ENCODE measurements at places on chromosomes 3 and 15.

DNA sequence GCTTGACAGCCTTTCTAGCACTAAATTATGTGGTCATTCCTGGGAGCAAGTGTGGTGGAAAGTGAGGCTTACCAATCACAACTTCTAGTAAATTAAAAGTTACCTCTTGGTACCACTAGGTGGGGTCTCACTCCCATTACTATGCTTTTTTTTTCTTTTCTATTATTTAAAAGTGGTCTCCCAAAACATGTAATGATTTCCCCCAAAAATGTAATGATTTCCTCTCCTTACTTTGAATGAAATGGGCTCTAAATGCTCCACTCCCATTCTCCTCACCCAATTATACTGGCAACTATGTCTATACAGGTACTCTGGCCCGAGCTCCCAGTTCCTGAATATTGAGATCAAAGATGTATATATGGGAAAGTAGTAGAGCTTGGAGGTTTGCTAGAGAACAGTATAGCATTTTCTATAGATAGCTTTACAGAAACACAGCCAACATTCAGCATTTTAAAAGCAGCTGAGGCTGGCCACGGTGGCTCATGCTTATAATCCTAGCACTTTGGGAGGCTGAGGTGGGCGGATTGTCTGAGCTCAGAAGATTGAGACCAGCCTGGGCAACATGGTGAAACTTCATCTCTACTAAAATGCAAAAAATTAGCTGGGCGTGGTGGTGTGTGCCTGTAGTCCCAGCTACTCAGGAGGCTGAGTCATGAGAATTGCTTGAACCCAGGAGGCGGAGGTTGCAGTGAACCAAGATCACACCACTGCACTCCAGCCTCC, 70.9 kb downstream of the DCUN1D1 start:
- DNase-seq = no peak

GRCh38 chr3:43009547-43009946, 30.4 kb downstream of the GASK1A start:
- DNase-seq = no peak

DNA sequence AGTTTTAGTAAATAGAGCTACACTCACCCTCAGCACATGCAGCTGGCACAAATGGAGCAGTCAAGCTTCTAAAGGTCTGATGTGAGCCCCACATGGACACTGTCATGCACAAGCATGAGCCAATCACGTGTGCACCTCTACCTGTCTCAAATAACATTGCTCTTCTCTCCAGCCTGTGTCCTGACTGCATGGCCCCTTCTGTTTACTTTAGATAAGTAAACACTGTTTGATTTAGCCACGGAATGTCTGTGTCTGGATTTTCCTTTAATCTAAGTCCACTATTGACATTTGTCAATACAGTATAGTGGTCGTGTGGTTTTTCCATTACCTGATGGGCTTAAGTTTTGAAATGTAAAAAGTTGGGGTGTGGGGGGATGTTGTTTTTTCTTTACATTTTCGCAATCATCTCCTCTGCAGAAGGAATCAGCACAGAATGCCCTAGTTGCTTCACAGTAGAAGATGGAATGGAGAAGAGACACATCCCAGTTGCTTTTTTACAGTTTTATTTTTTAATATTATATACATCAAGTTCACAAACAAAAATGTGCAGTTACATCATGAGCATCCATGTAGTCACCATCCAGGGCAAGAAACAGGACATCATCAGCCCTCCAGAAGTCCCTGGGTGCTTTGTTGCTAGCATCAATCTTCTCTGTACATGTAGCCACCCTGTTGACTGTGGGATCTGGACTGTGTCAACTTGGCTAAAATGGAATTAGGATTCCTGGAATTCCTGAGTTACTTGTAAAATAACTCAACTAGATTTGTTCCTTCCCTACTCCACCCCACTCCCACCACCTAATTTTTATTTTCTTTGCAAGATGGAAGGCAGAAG, 146.1 kb downstream of the UACA start:
- no peak for DNase-seq

- no peak for DNase-seq
Observed at GRCh38 chr15:53116169-53116568, 326.0 kb upstream of the ONECUT1 start.

DNA sequence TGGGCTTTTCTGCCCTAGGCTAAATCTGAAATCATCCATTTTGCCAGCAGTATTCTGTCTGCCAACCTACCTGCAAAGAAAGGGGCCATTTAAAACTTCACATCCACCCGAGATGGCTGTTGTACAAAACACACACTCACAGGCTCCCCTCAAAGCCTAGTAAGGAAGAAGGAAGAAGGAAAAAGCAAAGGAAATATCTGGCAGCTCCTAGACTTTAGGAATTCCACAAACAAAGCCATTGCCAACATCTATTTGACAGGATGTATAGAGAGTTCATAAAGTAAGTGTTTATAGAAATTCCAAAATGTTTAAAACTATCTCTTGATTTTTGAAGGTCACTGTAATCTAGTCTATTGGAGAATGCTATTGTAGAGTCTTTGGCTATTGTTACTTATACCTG, 91.9 kb upstream of the THBS1 start:
- DNase-seq = no peak

GRCh38 chr3:141379250-141379966, 11.1 kb downstream of the ZBTB38 start:
- DNase-seq = no peak

GRCh38 chr3:12425850-12426579, 58.3 kb upstream of the TSEN2 start:
- DNase-seq = no peak

- DNase-seq = no peak
Observed at GRCh38 chr3:145133281-145133680, 1027.7 kb downstream of the PLOD2 start.

DNA sequence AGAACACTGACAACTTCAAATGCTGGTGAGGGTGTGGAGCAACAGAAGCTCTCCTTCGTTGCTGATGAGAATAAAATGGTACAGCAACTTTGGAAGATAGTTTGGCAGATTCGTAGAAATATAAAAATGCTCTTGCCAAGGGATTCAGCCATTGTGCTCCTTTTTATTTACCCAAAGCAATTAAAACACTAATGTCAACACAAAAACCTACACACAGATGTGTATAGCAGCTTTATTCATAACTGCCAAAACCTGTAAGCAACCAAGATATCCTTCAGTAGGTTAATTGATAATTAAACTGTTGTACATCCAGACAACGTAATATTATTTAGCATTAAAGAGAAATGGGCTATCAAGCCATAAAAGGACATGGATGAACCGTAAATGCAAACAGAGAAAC, 37.8 kb upstream of the LSAMP start:
- DNase-seq = no peak

GRCh38 chr3:122628567-122628966, 51.1 kb downstream of the PARP15 start:
- no peak for DNase-seq

GRCh38 chr3:27715454-27715806, 6.7 kb downstream of the EOMES start:
- no peak for DNase-seq

- no peak for DNase-seq
Observed at GRCh38 chr15:98860281-98861041, 147.1 kb downstream of the PGPEP1L start.

- no peak for DNase-seq
Observed at GRCh38 chr3:53885239-53885638, 3.3 kb upstream of the ACTR8 start.

DNA sequence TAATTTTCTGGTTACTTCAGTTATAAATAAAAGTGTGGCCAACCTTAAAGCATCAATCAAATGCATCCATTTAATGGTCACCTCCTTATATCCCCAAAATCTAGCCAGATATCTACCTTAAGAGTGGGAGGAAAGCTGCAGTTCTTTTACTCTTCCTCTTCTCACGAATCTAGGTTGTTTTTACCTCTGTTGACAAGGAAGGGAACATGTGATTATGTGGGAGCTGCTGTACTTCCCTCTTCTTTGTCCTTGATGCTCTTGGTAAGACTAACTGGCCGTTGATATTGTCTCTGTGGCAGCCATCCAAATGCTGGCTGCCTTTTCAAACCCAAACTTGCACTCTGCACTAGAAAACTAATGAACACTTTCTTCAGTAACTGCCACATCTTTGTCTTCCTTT, 275.3 kb upstream of the CADM2 start:
- DNase-seq = no peak

- DNase-seq = no peak
Observed at GRCh38 chr15:70801109-70801508, 37.8 kb upstream of the UACA start.

DNA sequence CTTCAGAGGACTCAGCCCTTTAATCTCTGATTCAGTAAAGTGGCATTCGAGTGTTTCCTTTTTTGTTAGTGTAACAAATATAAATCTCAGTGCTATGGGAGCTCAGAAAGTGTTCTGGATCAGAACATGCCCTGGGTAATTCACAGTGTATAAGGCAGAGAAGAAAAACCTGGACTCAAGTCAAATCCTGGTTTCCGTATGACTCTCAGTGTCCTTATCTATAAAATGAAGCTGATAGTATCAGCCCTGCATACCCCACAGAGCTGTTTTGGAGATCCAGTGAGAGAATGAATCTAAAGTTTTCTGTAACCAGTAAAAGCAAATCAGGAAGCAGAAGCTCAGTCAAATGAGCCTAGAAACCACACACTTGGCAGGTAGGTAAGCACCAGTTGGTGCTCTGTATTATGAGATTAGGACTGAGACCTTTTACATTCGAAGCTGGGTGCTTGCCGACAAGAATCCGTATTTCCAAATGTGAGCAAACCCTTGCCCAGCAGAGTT, 67.2 kb downstream of the IL1RAP start:
- DNase-seq = no peak

- no peak for DNase-seq
Observed at GRCh38 chr3:164208048-164208447, 870.2 kb downstream of the SI start.

GRCh38 chr15:67836477-67836876, 3.4 kb downstream of the RNU6-1 start:
- no peak for DNase-seq

GRCh38 chr3:135760581-135760980, 204.9 kb upstream of the PPP2R3A start:
- DNase-seq = no peak

- DNase-seq = no peak
Observed at GRCh38 chr15:100426937-100427336, 85.2 kb upstream of the ADAMTS17 start.

DNA sequence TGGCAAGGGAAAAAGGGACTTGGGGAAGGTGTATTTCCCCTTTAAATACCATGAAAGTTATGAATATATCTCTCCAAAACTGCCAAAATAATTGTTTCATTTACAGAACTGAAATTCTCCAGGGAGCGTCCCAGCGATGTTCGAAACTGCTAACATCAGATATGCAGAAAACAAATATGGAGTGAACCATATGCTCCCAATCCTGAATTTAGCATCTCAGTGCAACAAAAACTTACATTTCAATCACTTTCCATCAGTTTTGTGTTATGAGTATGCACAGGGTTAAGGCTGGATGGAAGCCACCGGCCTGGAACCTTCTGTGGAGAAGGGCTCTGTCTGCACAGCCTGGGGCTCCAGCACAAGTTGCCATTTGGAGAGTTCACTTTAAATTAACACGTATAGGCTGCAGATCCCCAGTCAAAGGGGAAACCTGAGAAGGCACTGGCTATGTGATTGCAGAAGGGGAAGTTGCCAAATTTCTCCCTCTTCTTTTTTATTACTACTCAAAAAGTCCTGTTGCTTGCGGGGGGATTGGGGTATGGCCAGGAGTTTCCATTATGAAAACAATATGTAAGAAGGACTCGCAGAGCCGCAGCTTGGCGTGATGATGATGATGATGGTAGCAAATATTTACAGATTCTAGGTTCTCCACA, 56.9 kb upstream of the FOXP1 start:
- DNase-seq = no peak

DNA sequence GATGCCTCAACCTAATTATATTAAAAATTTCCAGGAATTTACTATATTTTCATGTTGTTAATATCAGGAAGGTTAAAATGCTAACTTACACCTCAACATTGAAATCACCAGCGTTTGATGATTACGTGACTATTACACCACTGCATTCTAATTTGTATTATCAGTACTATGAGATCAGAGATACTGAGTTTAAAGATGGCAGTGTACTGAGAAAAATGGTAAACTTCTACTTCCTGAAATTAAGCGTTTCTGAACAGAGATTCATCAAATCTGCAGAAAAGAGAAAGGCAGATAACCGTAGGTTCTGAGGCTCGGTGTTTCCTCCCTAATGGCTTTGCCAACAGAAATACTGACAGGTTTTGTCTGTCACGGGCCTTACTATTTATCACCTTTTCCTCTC, 69.9 kb downstream of the CRTC3 start:
- DNase-seq = no peak

DNA sequence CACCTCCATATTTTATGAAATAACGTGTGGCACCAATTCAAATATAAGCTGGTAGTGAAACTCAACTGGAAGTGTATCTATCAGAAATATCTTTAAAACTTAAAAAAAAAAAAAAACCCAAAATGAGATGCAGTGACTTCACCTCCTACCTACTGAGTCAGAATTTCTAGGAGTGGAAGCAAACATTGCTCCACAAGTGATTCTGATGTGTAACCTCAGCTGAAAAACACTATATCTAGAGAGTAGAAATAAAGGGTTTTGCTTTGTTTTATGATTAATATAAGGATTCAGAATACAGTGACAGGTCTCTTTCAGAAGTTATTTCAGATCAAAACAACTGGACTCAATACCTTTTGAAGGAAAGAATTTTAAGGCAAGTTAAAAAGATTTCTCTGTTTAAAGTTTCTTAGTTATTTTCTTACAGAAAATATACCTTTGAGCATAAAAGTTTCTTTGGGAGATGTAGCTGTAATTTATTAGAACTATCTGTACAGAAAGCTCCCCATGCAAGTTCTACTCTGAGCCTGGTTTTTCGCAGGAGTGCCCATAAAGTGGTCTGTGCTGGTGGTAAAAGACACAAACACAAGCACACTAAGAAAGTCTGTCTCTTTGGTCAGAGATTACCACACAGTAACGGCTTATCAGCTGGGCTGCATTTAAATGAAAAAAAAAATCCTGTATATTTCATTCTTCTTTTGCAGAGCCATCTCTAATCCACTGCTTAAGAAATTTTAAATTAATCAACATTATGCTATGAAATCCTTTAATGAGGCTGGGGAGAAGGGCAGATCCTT, 59.9 kb upstream of the PPIB start:
- no peak for DNase-seq

- DNase-seq = no peak
Observed at GRCh38 chr3:184543256-184543655, 18.3 kb upstream of the EPHB3 start.

GRCh38 chr3:70882104-70882503, 569.7 kb upstream of the MDFIC2 start:
- no peak for DNase-seq

DNA sequence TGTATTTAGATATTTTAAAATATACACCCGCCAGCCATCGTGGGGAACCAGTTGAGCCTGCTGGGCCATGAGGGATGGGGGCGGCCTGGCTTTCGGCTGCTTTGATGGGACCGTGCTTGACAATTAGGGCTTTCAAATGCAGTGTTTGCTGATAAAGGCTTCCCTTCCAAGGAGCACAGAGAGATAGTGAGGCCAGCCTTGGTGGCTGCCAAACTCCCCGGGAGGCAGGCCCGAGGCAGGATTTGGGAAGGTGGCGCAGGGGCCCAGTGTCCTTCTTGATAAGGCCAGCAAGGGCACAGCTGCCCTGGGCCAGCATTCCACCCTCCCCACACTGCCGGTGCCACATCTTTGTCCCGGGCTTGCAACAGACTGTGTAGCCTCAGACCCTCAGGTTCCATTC, 75.6 kb downstream of the LINGO1 start:
- no peak for DNase-seq

GRCh38 chr3:116179091-116179490, 266.2 kb downstream of the LSAMP start:
- no peak for DNase-seq
